ENCODE measurements at places on chromosomes 11 and 22. TPM values are rescaled to one million over a fixed set of nuclear protein-coding genes. Genes with fewer than 3 reads are reported as not detected.

DNA sequence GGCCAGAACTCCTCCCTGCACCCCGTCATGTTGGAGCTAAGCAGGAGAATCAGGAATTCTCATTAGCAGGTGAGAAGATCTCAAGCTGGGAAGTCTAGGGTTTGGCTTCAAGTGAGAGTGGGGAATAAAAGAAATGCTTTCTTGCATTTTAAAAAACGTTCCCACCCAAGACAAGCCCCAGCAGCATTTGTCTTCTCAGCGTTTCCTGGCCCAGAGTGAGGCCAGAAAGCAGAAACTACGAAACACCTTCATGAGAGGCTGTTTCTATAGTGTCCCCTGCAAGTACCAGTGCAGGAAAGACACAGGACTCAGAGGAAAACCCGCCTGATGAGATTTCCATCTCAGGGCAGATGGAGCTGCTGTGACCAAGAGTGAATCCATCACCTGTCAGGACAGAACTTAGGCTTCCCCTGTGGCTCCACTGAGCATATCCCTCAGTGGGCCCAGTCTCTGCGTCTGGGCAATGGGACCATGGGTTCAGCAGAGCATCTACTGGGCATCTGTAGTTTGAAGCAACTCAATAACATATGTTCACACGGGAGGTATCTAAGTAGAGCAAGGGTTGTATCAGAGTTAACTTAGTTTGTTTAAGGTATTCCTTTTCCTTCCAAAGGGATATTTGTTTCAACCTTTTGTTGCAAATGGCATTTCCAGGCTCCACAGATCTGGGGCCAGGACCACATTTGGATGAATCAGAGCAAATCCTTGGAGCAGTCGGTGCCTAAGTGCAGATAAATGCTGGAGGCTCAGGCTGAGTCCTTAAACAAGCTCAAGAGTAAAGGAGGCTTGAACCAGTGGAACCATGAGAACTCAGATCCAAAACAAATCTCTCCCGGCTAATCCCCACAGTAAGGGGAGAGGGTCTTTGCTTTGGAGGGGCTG, 548.3 kb downstream of the MIAT start:
- DNase-seq, result no peak

GRCh38 chr11:69654660-69655478, 13.9 kb downstream of the CCND1 start:
- DNase-seq, result no peak

DNA sequence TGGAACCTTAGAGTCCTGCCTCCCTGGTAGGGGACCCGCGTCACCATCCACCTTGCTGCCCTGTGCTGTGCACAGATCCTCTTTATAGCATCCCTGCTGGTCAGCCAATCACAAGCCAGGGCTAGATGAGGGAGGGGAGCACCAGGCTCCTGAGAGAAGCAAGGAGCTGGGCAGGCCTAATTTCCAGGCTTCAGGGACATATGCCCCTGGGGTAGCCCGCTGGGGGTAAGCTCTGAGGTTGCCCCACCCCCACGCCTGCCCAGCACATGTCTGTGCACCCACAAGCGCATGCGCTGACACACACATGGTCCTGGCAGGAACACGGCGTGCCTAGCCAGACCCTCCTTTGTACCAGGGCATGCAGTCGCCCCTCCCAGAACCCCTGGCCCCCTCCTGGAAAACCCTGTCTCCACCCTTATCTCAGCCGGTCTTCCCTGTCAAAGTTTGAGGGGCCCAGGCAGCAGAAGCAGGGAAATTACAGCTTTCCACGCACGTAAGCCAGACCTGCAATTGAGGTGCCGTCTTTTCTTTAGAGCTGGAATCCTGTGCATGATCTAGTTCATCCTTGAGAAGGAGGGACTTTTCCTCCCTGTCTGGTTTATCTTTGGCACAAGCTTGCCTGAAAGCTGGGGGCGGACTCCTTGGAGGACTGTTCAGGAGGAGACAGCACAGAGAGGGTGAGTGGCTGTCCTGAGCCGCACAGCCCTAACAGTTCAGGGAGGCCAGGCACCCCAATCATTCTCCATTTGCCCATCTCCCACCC, 2.1 kb downstream of the SSTR3 start:
- DNase-seq, result no peak

- no peak for DNase-seq
Observed at GRCh38 chr11:1200611-1201191, 22.2 kb upstream of the MUC5B start.

Gene CRYBB2
- total RNA-seq, result not detected

DNA sequence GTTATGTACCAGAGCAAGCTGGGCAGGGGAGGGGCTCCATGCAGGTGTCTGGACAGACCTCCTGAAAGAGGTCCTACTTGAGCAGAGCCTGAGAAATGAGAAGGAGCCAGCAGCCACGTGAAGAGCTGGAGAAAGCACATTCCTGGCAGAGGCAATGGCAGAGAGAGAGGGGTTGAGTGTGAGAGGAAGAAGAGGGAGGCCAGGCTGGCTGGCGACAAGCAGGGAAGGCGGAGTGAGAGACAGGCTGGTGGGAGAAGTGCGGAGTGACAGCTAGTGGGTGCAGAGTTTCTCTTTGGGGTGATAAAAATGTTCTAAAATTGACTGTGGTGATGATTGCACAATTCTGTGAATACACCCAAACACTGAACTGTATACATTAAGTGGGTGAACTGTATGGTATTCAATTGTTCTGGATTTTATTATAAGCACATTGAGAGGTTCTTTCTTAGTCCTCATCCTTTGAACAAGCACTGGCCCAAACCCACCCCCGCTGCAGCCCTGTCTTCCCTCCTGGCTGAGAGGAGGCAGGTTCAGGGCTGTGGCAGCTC, 29.4 kb downstream of the RPL27A start:
- no peak for DNase-seq

- DNase-seq, result no peak
Observed at GRCh38 chr11:117239295-117239694, 6.8 kb downstream of the RNF214 start.

- DNase-seq, result no peak
Observed at GRCh38 chr22:27802346-27803073, 954 bp upstream of the MN1 start.

DNA sequence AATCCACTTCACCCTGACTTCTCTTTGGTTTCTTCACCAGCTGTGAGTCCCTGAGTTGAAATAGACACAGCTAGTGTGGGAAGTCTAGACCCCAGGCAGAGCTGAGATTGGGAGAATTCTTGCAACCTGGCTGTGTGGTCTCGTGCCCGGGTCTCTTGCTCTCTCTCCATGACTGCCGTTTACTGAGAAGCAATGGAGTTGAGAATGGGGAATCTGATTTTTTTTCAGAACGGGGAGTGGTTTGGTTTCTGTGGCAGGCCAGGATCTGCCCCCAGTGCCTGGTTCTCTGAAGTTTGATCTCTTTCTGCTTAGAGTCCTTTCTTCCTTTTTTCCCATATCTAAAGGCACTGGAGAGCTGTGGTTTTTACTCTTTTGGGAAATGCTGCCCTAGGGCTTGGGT, 1.5 kb downstream of the SIDT2 start:
- no peak for DNase-seq

DNA sequence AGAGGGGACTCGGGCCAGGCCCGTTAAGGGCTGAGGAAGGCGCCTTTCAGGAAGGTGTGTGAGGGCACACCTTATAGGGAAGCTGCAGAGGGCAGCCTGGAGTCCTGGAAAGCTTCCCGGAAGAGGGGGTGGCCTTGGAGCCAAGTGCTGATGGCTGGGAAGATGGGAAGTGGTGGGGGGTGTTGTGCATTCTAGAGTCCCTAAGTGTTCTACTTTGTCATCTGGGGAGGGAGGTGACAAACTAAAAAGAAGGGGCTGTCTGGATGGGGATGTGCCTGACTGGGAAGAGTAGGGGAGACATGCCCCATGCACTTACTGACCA, 6.8 kb downstream of the ZDHHC8 start:
- no peak for DNase-seq

- DNase-seq, result no peak
Observed at GRCh38 chr11:74749127-74749964, 697 bp downstream of the RNF169 start.

Gene TRIM44
- total RNA-seq, result 25.5 TPM

Gene VPREB1
- total RNA-seq, result not detected

Gene KCNJ4
- total RNA-seq, result not detected

DNA sequence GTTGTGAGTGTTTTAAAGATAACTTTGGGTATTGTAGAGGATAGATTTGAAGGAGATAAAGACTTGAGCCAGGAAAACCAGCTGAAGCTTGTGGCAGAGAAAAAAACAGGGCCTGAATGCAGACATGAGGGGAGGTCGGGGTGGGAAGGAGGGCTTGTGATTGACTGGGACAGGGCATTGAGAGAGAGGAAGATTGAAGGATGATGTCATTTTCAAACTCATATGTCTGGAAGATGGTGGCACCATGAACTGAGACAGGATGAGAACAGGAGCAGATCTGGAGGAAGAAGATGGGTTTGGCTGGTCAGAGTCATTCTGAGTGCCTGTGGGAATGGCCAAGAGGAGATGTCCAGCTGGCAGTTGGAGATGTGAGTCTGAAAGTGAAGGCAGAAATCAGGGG, 14.7 kb downstream of the CSNK2A3 start:
- DNase-seq, result no peak

GRCh38 chr11:16783321-16783801, 44.9 kb downstream of the C11orf58 start:
- DNase-seq, result no peak

DNA sequence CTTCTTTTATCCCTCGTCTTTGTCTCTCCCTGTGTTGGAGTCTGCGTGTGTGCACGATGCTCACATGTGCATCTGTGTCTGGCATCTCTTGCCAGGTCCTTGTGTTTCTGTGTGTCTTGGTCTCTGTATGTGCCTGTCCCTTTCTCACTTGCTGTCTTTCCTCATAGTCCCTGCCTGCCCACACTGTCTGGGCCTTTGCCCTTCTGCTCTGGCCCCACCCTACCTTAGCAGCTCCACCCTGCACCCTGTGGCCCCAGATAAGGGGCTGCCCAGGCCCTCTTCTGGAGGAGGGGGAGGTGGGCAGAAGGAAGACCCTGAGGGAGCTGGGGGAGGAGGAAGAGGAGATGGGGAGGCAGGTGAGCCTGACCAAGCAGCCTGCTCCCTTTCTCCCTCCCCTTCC, 2.8 kb downstream of the EHBP1L1 start:
- no peak for DNase-seq

- no peak for DNase-seq
Observed at GRCh38 chr11:40384991-40385390, 1074.5 kb downstream of the LRRC4C start.

Gene HORMAD2
- not detected for total RNA-seq

DNA sequence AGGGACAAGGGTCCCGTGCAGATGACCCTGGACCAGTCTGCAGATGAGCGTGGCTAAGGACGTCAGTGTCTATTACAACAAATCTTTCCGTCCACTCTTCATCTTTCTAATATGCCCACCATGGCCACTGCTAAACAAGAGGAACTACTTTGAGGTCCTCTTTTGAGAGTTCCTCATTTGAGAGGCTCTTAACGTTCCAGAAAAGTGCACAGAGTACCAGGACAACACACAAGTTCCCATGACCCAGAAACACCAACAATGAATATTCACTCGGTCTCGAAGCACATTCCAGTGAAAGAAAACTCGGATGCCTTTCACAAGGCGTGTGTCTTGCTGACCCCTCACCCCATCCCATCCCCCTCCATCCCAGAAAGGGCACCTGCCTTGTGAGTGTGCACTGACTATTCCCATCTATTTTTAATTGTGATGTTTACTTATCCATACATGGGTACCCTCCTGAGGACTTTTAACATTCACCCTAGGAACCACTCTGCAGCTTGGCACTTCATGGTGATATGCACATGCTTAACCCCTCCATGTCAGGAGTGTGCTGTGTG, 157.0 kb downstream of the SHANK2 start:
- DNase-seq, result no peak

DNA sequence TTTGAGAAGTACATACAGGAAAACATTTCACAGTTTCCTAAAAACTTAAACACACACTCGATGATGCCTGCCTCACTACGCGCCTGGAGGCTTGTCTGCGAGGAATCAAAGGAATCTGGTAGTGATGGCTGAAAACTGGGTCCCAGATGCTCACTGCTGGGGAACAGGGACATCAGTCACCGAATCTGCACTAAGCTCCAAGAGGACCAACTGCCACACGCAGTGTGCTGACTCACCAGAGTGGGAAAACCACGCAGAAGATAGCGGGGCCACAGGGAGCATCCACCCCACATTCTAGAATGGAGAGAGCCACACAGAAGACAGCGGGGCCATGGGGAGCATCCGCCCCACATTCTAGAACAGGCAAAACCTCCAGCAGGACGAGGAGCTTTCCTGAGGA, 24.3 kb upstream of the MOB2 start:
- no peak for DNase-seq

DNA sequence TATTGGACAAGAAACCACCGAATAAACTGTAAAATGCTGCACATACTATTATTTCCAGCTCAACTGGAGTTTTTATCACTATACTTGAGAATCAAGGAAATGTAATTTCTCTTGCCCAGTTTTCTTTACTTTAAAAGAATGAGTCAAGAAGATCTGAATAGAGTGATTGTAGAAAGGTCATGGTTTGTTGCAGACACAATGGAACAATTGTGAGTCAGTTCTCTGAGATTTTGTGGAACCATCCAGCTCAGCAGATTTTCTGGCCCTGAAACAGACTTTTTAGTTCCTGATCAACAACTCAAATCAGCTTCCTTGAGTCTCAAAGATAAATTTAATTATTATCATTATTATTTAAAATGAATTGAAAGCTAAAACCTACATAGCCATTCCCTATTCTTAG, 1.3 kb downstream of the TCN1 start:
- DNase-seq, result no peak

Gene UCP3
- 489 TPM for total RNA-seq

Gene FAM111B
- total RNA-seq, result 0.31 TPM

- DNase-seq, result no peak
Observed at GRCh38 chr11:79348976-79349682, 91.7 kb downstream of the TENM4 start.

Gene PLEKHB1
- 6.1 TPM for total RNA-seq

DNA sequence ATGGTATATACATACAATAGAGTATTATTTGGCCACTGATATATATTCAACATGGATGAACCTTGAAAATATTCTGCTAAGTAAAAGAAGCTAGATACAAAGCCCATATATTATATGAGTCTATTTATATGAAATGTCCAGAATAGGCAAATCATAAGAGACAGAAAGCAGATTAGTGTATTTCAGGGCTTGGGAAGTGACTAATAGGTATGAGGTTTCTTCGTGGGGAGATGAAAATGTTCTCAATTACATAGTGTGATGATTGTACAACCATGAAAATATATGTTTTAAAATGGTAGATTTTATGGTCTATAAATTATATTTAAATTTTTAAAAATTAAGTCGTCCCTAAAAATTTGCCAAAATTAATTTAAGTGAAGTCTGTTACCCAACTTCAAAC, 92.2 kb downstream of the STK33 start:
- DNase-seq, result no peak

- no peak for DNase-seq
Observed at GRCh38 chr11:2758751-2759150, 59.0 kb upstream of the KCNQ1OT1 start.

Data from gastrocnemius medialis (tissue), 4 donors.